ENCODE measurements at places on chromosomes 11 and 22.

DNA sequence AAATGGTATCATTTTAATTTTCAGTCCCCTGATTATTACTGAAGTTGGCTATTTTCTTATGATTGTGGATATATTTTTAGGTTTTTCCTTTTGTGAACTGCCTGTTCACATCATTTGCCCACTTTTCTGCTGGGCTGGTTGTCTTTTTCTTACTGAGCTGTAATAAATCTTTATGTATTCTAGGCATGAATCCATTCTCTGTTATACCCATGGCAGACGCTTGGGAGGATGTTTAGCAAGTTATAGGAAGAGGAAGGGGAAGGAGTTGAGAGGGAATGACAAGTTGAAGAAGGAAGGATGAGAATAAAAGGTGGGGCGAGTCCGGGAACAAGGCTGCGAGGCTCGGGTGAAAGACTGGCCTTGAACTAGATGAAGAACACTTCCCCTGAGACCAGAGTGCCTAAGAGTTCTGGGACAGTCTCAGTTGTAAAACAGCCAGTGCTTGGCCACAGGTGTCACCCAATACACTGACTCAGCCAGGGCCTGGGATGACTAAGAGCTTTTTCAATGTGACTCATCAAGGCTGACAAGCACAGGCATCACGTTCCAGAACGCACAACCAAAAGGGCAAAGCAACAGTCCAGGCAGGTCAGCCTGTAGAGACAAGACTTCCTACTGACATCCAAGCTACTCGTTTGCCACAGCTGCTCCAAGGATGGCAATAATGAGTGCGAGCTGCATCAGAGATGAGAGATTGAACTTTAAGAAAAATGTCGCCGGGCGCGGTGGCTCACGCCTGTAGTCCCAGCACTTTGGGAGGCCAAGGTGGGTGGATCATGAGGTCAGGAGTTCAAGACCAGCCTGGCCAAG, 35.2 kb downstream of the LRFN4 start:
- peak; percentile 93 for DNase-seq

- no peak for DNase-seq
Observed at GRCh38 chr11:2223153-2223794, 47.1 kb downstream of the ASCL2 start.

- no peak for DNase-seq
Observed at GRCh38 chr11:61696602-61697001, 16.4 kb downstream of the DAGLA start.

GRCh38 chr22:23450434-23450795, 129.7 kb downstream of the IGLL1 start:
- DNase-seq = no peak

DNA sequence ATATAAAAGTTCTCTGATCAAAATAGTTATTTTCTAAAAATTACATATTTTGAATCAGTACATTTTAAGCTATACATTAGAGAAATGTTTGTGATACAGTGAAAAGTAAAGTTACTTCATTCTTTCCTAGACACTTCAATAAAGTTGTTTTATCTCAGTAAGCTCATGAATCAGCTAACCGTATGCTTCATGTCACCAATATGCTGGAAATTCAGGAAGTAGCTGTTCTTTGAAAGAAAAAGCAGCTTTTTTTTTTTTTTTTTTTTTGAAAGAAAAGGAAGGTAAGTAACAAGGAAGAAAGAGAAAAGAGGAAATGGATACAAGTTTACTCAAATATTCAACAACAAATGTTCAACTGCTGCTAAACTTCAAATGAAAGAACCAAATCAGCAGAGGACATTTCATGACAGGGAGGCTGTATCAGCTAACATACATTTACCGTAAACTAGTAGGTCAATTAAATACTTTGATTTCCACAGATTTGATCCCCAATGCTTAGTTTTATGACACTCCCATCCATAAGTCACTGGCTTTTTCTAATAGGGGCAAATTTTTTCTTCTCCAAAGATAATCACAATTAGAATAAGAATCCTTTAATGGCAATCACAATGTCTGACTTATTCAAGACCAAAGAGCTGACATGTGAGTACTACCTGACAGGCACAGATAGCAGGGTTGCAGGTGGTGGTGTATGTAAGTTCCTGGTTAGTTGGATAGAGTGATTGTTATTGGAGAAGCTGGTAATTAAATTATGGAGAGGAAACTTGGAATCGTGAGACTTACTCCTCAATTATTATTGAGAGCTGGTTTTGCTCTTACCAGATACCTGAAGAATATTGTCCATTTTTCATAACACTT, 754 bp downstream of the OR52A1 start:
- DNase-seq = no peak

- DNase-seq = no peak
Observed at GRCh38 chr22:28268171-28268570, 349.1 kb upstream of the PITPNB start.

GRCh38 chr11:1969035-1969434, 21.9 kb downstream of the MRPL23 start:
- no peak for DNase-seq

GRCh38 chr11:102794382-102794781, 3.6 kb downstream of the MMP1 start:
- peak; percentile 40 for DNase-seq

DNA sequence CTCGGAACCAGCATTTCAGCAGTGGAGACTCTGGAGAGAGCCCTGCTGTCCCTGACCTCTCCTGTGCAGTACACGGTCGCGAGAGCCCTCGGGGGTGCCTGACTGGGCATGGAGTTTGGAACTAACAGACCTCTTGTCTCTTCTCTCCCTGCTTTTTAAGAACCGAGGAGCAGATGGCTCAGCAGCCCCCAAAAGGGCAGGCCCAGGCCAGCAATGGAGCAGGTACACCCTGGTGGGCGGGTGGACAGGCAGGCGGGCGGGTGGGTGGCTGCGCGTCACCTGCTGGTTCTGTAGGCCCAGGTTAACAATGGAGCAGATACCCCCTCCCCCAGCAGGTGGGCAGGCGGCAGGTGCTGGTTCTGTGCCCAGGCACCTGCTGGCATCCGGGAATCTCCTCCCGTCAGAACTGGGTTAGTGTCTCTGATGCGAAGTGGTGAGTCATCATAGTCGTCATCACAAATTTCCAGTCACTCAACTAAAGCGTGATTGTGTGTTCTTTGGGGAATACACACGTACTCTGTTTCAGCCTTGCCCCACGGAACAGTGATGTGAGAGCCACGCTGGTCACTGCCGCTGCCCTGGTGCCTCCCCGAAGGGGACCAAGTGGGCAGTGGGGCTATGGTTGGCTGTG, 41.1 kb downstream of the GRAMD4 start:
- no peak for DNase-seq

All from HFF-Myc (cell line).